ENCODE measurements at places on chromosomes 6 and 20.

GRCh38 chr6:133184798-133185372 lies 56.3 kb upstream of the EYA4 start:
- DNase-seq: no peak

DNA sequence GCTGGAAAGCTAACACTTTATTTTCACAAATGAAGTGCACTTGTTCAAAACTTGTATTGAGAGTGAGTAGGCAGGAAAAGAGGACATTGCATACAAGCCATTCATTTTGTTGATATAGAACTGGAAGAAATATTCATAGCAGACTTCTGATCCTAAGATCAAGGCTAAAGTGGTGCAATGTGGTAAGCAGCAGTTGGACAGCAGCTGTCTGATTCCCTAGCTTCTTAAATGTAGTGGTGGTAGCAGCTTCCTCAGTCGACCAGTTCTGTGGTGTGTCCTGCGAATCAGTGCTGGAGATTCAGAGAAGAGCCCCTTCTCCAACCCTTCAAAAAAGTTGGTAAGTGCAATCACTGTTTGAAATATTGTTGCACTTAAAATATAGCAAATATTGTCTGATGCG lies 281.7 kb upstream of the GJE1 start:
- no peak for DNase-seq

DNA sequence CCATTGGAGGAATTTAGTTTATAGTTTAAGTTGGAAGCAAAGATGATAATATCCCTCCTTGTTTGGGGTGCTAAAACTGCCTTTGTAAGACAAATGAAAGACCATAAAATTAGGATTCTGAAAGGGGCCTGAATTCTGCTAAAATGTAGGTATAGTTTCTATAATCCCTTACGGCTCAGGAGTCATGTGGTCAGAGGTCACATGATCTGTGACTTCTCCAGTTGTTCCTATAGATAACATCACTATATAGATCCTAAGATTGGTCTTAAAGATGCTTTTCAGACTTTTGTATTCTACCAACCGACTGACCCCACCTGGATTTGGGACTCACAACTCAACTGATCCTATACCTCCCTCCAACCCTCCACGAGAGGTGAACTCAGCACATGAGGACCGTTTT lies 36.6 kb downstream of the ZNF311 start:
- no peak for DNase-seq

GRCh38 chr6:95325916-95326315 lies 251.4 kb upstream of the MANEA start:
- DNase-seq: no peak

- no peak for DNase-seq
Observed at GRCh38 chr6:159137676-159138075, 31.5 kb upstream of the FNDC1 start.
